Urothelium cell line (cell line): ENCODE measurements at places on chromosomes 3 and 15.
A peak's percentile ranks its signal among the peaks of the same experiment; 100 is the strongest.

- peak; percentile 79 for DNase-seq
These were observed 215.2 kb upstream of the PRICKLE2 start for GRCh38 chr3:64440498-64440897.

GRCh38 chr3:45182915-45183871 lies 37.0 kb upstream of the CDCP1 start:
- peak; percentile 82 for DNase-seq

- no peak for DNase-seq
These were observed 40.3 kb downstream of the CFAP100 start for GRCh38 chr3:126434931-126435411.

DNA sequence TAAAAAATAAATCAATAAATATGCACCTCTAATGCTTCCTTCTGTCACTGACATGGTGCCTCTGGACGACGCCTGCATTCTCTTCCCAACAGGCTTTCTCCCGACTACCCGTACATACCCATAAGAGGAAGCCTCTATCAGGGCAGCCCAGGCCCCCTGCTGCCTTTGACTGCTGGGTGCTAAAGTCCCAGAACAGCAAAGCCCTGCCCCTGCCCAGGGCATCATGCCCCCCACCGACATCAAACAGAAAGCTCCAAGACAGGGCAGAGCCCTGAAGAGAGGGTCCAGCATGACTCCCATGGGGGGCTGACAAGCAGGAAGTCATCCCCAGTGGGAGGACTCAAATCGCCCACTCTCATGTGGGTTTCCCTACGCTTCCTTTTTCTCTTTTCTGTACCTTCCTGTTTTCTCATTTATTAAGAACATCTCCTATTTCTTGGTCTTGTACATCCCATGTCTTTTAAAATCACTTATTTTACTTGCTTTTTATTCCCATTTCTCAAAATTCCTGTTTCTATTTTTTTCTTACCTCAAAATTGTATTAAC lies 23.4 kb downstream of the XPC start:
- no peak for DNase-seq

GRCh38 chr3:50347187-50347813 lies 1.8 kb upstream of the ZMYND10 start:
- peak; percentile 72 for DNase-seq

DNA sequence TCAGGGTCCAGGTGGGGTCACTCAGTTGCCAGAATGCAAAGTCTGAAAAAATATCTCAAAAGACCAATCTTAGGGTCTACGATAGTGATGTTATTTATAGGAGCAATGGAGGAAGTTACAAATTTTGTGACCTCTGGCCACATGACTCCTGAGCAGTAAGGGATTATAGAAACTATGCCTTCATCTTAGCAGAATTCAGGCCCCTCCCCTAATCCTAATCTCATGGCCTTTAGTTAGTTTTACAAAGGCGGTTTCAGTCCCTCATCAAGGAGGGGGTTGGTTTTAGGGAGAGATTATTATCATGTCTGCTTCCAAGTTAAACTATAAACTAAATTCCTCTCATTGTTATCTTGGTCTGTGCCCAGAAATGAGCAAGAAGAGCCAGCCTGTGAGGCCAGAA lies 5.9 kb upstream of the DCP1A start:
- DNase-seq: no peak

DNA sequence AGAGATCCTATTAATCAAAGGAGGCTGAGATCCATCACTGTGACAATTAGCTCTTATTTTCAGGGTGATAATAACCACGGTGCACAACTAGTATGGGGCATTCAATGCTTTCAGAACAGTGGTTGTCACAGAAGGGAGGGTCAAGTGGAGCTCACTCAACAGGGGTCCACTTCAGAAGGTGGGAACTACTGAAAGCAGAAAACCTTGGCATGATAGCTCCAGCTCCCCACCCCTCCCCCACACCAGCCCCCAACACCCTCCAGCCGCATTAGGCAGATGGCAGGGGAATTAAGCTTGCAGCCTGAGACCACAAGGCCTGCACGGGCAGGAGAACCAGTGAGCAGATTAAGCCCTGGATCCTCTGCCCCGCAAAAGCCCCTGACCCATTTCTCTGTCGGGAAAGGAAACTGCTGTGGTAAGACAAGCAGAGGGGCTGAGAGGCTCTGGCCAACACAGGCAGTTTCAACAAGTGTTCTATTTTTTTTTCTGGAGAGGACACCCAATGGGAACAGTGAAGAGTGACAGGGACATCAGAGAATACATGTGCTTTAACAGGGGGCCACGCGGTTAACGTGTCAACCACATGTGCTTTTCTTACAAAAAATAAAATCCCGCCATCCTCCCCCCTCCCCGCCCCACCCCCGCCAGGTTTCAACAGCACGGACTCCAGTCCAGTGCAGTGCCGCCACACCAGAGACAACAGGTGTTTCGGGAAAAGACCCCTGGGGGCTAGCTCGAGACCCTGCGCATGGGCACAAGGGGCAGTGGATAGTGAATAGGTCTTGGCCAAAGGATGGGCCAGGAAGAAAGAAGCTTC lies 997 bp downstream of the FYCO1 start:
- DNase-seq: peak; percentile 35

DNA sequence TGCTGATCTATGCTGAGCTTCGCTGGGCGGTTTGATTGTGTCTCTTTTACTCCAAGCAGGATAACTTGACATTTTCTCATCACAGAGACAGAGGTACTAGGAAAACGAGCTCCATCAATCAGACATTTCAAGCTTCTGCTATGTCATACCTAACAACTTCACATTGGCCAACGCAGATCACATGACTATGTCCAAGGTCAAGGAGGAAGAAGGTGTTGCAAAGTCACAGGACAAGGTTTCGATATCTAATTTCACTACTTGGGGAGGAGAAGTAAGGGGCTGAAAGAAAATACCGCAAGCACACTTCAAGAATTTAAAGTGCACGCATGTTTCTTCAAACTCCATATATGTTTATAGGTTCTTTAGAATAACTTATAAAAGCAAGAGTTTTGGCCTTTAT lies 425.8 kb downstream of the CHL1 start:
- DNase-seq: no peak

- DNase-seq: no peak
These were observed 3.3 kb downstream of the CALML4 start for GRCh38 chr15:68201879-68202261.

- DNase-seq: no peak
These were observed 3.5 kb upstream of the PLOD2 start for GRCh38 chr3:146164506-146164905.

GRCh38 chr15:57552678-57553334 lies 38.9 kb upstream of the MYZAP start:
- DNase-seq: no peak

GRCh38 chr15:95293456-95294031 lies 1037.0 kb upstream of the NR2F2 start:
- DNase-seq: no peak

GRCh38 chr3:128784232-128784631 lies 58.2 kb downstream of the RAB7A start:
- no peak for DNase-seq

DNA sequence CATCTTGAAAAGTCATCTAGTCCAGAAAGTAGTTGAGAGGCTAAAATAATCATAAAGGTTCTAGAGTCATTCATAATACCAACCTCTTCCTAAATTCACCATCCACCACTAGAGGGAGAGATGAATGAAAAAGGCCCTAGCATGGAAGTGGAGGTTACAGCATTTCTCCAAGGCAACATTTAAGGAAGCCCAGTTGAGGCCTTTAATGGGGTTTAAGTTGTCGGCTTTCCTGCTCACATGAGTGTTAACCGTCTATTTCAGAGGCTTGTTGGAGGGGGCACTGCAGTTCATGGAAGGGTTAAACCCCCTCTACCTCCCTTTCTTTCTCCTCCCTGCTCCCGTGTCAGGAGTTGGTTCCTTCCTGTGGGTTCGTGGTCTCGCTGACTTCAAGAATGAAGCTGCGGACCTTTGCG lies 3.8 kb upstream of the SLCO3A1 start:
- DNase-seq: peak; percentile 51

GRCh38 chr3:32646761-32647160 lies 38.2 kb upstream of the CNOT10 start:
- DNase-seq: no peak

DNA sequence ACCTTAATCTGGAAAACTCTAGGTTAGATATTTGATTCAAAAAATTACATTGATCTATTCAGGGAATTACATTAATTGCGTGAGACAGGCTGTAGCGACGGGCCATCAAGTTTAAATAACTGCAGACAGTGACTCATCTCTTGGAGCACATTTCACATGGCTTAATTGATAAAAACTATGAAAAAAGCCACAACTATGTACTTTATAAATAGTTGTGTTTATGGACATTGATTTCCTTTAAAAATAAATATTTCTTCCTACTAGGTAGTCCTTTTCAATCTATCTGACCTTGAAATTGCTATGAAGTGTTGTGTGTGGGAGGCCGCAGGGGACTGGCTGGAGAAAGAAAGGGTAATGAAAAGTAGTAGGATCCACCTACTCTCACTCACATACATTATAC lies 157.8 kb downstream of the IL1RAP start:
- DNase-seq: peak; percentile 25

- no peak for DNase-seq
These were observed 166.2 kb upstream of the SEMA6D start for GRCh38 chr15:47551079-47551478.

DNA sequence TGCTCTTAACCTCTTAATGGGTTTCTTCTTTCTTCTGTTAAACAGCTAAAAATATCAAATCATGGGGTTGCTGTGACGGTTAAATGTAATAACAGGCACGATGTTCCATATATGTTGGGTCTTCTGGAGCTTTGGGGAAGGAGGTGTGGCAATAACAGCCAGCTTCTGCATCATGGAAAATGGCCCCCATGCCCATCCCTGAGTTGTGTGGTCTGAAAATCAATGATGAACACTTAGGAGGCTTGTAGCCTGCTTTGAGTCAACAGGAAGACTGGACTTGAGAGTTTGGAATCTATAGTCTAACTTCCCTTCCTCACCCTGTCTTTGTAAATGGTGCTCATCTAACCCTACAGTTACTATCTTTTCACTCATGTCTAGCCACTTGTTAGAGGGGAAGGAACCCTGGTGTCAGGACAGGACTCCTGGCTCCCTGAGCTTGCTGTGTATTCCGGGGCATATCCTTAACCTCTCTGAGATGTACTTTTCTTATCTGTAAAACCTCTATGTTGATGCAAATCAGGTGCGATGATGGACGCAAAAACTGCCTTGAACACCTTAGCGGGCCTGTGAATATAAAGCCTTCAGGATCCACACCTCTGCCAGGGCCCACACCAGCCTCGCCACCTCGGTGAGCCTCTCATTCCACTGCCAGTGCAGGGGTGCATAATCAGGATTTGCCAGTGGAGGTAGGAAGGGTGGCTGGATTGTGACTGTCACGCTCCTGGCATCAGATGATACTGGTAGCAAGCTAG lies 27.5 kb downstream of the SMAD3 start:
- no peak for DNase-seq
